ENCODE measurements at places on chromosomes 16 and 17.
A peak's percentile ranks its signal among the peaks of the same experiment; 100 is the strongest.

- no peak for DNase-seq
Measured at GRCh38 chr16:68286153-68287074, 22.1 kb downstream of the SLC7A6 start.

DNA sequence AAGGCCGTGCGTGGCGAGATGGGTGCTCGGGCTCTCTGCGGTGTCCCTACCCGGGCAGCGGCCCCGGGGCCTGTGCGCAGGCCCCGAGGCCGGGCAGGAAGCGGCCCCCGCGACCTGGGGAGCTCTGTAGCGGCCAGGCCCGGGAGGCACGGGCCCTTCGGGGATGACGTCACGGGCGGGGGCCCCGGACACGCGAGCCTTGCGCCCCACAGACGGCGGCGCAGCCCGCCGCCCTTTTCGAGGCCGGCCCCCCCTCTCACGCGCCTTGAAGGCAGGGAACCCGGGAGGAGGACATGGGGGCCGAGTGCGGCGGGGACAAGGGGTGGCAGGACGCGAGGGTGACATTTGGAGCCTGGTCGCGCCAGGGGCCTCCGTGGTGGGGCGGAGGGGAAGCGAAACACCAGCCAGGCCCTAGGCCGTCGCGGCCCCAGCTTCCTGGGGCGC is 1.1 kb downstream of the RAI1 start:
- DNase-seq, result peak; percentile 47

DNA sequence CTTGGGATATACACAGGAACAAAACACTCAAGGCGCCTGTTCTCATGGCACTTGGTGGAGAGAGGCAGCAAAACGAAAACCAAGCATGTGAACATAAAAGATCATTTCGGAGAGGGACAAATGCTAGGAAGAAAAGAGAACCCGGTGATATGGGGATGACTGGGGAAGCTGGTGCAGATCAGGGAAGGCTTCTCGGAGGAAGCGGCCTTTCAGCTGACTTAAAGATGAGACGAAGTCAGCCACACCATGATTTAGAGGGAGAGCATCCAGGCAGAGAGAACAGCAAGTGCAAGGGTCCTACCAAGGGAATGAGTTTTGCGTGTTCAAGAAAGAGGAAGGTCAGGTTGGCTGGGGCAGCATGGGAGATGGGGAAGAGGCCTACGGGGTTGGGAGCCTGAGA is 250.9 kb downstream of the KATNIP start:
- no peak for DNase-seq

DNA sequence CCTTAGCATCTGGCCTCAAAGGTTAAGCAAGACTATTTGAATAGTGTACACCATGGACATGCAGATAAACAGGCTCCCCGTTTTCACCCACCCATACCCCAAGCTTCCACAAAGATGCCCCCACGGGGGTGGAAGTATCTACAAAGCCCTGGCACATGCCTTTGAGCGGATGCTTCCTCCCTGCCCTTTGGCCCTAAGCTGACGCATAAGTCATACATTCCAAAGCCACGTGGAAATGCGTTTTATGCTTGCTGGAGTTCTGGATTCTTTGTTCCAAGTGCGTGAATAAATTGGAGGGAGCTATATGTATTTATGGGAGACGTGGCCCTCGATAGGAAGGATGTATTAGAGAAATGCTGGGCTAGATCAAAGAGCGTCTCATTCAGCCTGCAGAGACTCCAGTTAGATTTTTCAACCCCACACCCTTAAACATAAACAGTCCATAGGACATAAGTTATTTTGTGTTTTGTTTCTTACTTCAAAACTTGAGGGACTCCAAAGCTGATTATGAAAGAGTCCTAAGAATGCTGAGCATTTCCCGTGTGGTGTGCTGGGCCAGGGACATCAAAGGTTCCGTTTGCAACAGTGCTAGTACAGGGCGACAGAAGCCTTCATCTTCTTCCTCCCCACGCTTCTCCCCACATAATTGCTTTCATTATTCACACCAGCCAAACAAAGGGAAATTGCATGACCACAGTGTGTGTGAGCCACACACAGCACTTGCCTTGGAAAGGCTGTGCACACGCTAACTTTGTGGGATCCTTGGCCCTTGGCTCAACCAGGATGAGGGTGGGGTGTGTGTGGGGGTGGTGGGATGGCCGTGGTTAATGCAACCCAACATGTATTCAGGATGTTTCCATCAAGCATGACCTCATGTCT is 73.6 kb downstream of the WIPI1 start:
- peak; percentile 93 for DNase-seq

- peak; percentile 76 for DNase-seq
Measured at GRCh38 chr16:3999479-4000325, 116.5 kb downstream of the ADCY9 start.

DNA sequence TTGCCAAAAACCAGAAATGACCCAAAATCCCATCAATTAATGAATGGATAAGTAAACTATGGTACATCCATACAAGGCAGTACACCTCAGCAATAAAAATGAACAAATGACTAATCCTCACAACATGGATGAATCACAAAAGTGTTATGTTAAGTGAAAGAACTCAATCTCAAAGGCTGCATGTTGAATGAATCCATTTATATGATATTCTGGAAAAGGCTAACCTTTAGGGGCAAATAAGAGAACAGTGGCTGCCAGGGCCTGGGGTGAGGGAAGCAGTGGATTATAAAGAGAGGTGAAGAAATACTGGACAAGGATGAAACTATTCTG is 46.1 kb upstream of the MSI2 start:
- peak; percentile 31 for DNase-seq

DNA sequence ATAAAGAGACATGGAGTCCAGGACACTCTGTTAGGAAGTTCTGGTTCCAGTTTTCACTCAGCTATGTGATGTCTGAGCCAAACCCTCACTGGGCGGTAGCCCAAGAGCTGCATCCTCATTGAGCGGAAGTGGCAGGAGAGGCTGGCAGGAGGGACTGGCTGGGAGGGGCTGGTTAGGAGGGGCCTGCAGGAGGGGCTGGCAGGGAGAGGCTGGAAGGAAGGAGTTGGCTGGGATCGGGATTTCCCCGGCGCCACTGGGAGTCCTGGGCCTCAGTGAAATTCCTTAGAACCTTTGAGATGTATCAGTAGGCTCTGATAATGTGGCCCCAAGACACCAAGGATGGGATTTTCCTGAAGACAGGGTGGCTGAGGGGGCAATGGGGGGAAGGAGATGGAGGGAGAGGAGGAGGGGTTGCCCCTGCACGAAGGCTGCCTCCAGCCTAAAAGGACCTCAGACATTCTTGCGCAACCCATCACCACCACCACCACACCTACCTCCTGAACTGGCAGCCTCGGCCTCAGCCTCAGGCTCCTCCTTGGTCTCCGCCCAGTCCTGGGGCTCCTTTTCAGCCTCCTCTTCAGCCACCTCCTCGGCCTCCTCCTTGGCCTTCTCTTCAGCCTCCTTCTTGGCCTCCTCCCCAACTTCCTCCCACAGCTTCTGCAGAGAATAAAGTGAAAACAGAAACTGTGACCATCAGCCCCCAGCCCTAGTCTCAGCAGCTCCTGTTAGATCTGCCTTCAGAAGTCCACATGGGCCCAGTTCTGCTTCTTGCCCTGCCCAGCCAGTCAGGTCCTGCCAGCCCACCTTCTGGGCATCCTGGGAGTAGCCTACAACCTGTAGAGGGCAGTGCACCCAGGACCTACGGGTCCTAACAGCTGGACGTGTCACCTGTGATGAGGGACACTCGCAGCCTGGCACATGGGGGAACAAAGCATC is 31.7 kb downstream of the CNGB1 start:
- peak; percentile 23 for DNase-seq

- peak; percentile 92 for DNase-seq
Measured at GRCh38 chr17:38926293-38927070, 1.1 kb downstream of the LASP1NB start.
